ENCODE measurements at places on chromosomes 5 and 9.

DNA sequence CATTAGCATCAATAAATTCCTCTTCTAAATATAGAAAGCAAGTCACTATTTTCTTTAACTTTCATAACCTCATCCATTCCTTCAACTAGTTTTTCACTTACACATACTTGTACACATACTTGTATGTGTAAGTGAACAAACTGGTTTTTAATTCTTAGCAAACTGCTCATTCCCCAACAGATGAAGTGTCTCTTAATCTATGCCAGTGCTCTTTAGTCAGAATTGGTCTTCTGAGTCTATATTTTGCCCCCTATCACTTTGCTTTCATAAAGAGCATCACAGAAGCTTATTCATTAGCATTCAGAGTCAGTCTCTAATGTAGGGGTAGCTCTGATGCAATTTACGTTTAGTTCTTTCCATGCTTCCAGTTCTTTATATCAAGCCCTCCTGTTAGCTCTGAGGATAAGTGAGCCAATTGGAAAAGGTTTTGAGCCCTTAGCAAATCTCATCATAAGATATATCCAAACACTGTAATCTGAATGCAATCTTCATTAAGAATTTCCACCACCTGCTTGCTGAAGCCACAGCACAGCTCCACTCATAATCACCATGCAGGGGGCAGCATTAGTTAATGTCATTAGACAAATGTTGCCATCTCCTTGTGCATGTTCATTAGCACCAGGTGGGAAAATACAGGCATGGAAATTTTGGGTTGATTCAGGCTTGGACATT is 178.5 kb upstream of the SLC24A2 start:
- no peaks in the 10 kb centered on the region for H3K27me3 ChIP-seq
- no peak overlapping the region for H3K4me3 ChIP-seq
- no peak overlapping the region for H3K27ac ChIP-seq
- H3K36me3 ChIP-seq, result no peaks in the 10 kb centered on the region

- H3K27me3 ChIP-seq, result no peaks in the 10 kb centered on the region
- no peak overlapping the region for H3K27ac ChIP-seq
- H3K36me3 ChIP-seq, result no peaks in the 10 kb centered on the region
- H3K4me1 ChIP-seq, result no peaks in the 10 kb centered on the region
- no peak overlapping the region for H3K4me3 ChIP-seq
Measured at GRCh38 chr5:154136141-154136540, 54.4 kb upstream of the GALNT10 start.

DNA sequence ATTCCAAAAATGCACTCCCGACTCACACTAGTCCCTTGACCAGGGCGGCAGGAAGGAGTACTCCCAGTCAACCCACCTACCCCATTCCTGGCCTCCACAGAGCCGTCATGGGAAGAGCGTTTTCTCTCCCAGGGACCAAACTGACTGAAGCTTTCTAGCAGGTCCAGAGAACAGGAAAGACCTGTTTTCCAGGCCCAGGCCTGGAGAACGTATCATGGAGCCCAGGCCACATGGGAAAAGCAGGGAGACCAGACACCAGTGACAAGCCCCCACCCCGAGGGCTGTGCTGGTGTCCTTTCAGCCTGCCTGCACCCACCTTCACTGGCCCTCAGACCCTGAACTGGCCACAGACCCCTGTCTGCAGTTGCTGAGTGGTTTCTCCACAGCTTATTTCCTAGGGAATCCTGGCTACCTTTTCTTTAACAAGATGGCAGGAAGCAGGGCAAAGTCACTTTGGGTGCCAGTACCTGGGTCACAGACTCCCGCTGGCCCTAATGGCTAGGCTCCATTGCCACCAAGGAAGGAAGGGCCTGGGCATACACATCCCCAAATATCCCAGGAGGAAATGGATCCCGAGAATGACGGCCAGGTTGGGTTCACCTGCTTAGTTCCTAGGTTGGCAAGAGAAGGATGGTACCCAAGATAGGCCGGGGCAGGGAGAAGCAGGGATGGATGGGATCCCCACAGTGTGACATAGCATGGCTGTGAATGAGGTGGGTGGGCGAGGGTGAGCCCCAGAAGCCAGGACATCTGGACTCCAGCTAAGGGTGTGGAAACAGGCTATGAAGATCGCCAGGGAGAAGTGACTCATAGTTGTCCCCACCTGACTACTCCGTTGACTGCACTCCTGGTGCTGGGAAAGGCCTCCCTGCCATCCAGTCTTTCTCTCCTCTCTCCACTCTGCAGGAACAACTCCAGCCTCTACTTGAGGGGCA is 12.2 kb downstream of the CCNI2 start:
- H3K4me1 ChIP-seq, result no peaks in the 10 kb centered on the region
- DNase-seq, result no peak
- no peak overlapping the region for H3K27ac ChIP-seq

DNA sequence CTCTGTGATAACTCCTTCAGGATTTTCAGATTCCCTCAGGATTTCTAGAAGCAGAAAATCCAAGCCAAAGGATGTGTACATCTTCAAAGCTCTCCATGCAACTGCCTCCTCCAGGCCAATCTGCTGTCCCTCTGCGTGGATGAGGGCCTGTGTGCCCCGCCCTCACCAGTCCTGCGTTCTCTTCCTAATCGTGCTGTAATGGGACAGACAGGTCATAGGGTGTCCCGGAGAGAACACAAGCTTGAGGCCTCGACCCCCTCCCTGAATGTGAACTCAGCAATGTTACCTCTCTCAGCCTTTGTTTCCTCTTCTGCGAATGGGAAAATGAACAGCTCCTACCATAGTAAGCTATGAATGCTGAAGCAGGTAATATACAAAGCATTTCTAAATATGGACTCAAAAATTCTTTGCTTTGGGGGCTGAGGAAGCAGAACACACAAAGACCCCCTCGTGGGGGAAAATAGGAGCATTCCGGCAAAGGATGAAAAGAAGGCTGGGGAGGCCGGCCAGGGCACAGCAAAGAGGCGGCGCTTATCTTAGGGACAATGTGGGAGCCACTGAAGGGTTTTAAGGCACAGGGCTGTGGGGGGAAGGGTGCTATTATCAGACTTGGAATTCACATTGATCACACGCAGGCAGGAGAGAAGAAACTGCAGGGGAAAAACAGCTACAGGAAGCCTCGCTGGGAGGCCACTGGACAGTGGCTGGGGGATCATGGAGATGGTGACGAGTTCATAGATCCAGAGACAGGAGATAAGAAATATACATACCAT is 57.2 kb upstream of the FBXW11 start:
- peak overlapping the region; percentile 7 for H3K4me3 ChIP-seq
- H3K4me1 ChIP-seq, result peaks cover 66% of the 10 kb centered on the region
- no peak for DNase-seq
- peaks cover 92% of the 10 kb centered on the region for H3K36me3 ChIP-seq

- DNase-seq, result no peak
- H3K4me3 ChIP-seq, result no peak overlapping the region
- no peaks in the 10 kb centered on the region for H3K36me3 ChIP-seq
- no peaks in the 10 kb centered on the region for H3K4me1 ChIP-seq
- H3K27ac ChIP-seq, result no peak overlapping the region
- no peaks in the 10 kb centered on the region for H3K27me3 ChIP-seq
Measured at GRCh38 chr5:57696825-57697570, 214.4 kb upstream of the ACTBL2 start.

- H3K27me3 ChIP-seq, result no peaks in the 10 kb centered on the region
- H3K4me3 ChIP-seq, result no peak overlapping the region
- DNase-seq, result no peak
- no peaks in the 10 kb centered on the region for H3K4me1 ChIP-seq
- no peaks in the 10 kb centered on the region for H3K36me3 ChIP-seq
- no peak overlapping the region for H3K27ac ChIP-seq
Measured at GRCh38 chr5:24535646-24536045, 109.1 kb downstream of the CDH10 start.

DNA sequence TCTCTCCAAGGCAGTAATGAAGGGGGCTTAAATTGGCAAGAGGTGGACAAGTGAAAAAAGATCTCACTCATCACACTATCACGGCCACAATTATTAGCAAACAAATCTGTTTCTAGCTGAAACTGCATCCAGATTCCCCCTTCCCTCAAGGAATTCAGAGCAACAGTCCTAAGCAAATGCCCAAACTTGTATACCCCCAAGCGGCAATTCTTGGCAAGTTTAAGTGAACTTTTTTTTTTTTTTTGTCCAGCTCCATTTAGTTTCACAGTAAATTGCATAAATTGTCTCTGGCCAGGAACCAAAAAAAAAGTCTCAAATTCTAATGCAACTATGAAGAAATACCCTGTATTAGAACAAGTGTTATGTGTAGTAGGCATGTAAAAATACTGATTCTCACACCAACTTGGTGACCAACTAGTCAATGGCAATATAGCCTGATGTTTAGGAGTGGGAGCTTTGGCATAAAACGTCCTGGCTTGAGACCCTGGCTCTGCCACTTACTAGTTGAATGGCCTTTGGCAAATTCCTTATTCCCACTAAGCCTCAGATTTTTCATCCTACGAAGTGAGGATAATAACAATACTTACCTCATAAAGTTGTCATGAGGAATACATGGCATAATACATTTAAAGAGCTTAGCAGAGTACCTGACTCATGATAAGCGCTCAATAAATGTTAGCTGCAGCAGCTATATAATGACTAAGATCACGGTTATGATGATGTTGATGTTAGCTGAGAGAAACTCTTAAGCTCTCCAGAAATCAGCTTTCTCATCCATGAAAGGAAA is 193.2 kb downstream of the ADAMTSL1 start:
- H3K27ac ChIP-seq, result no peak overlapping the region
- no peaks in the 10 kb centered on the region for H3K27me3 ChIP-seq
- DNase-seq, result no peak
- H3K4me1 ChIP-seq, result no peaks in the 10 kb centered on the region
- peaks cover 2% of the 10 kb centered on the region for H3K36me3 ChIP-seq

DNA sequence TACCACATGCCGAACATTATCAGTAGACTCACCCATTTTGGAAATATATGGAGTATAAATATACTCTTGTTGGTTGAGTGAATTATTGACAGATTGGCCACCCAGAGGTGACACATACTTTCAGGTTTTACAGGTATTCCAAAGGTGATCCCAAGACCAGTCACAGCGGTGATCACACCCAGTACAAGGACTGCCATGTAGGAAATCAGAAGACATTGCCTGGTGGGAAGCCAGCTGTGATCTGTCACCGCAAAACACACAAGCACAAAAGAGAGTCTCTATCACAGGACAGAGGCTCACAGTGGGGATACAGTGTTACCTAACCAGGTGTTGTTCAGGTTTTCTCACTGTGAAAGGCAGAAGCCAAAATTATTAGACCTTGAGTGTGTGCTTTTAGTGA is 15.8 kb downstream of the BTF3 start:
- no peak for DNase-seq
- H3K27me3 ChIP-seq, result no peaks in the 10 kb centered on the region
- no peaks in the 10 kb centered on the region for H3K36me3 ChIP-seq
- H3K4me1 ChIP-seq, result no peaks in the 10 kb centered on the region

DNA sequence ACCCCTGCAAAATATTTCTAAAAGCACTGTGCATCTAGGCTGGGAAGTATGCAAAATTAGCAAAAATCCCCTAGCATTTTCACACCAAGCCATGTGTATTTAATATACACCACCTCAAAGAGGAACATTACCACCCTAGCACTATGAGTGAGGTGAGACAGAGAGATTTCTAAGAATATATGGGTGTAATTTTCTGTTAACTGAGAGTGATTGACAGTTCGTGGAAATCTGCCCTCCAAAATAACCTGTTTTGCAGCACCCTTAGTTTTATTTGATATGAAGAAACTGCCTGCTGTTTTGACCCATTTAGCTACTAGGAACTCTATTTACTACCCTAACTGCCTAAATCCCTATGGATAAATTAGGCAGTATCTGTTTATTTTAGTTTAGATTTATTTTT is 64.2 kb upstream of the CDKN2B start:
- no peak overlapping the region for H3K4me3 ChIP-seq
- H3K27ac ChIP-seq, result no peak overlapping the region
- H3K27me3 ChIP-seq, result no peaks in the 10 kb centered on the region
- no peak for DNase-seq

- no peak overlapping the region for H3K27ac ChIP-seq
- H3K4me3 ChIP-seq, result no peak overlapping the region
- DNase-seq, result no peak
- peaks cover 22% of the 10 kb centered on the region for H3K27me3 ChIP-seq
- H3K4me1 ChIP-seq, result no peaks in the 10 kb centered on the region
Measured at GRCh38 chr9:35341021-35341420, 148.9 kb upstream of the RUSC2 start.

DNA sequence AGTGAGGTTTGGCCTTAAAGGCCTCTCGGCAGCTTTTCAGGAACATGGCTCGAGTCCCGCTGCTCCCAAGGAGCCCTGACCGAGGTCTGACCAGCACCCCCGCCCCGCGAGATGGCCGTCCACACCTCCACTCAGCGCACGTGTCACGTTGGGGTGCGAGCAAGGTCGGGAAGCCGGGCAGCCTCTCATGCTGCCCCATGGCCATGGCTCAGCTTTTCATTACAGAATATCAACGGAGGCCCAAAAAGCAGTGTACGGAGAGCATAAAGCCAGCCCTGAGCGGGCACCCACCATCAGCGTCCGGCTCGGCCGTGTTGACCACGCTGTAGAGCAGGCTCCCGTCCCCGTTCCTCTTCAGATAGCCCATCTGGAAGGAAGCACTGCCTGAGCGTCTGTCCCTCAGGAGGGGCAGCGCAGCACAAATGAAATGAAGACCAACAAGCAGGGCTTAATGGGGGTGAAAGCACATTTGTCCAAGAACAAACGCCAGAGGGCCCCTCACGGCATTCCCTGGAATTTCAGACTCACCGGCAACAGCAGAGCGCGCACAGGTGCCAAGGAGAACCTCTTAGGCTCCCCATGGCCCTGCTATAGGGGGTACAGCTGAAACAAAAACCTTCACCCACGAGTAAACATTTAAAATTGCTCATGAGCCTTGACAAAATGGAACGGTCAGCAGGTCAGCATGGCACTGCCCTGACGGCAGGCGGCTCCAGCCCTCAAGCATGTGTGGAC is 11.6 kb downstream of the BRD9 start:
- DNase-seq, result no peak
- peaks cover 25% of the 10 kb centered on the region for H3K4me1 ChIP-seq

DNA sequence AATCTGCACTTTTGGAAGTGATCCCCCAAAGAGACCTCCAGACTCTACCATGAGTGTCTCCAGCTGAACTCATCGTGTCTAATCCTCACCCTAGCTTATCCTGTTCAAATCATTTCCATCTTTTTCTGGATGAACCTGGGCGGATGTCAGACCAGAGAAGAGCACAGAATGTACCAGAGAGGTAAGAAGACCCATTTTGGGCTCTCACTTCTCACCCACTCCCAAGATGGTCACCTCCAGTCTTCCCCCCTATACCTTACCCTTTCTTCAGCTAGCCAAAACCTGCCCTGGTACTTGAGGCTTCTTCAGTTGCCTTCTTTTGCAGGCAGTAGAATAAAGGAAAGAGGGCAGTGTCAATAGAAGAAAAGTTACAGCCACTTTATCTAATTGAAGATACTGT is 27.9 kb upstream of the ANXA2R start:
- peak overlapping the region; percentile 100 for H3K27ac ChIP-seq
- H3K4me1 ChIP-seq, result peaks cover 54% of the 10 kb centered on the region
- H3K4me3 ChIP-seq, result peak overlapping the region; percentile 99

- no peaks in the 10 kb centered on the region for H3K4me1 ChIP-seq
- no peak overlapping the region for H3K4me3 ChIP-seq
- H3K27ac ChIP-seq, result no peak overlapping the region
- no peaks in the 10 kb centered on the region for H3K27me3 ChIP-seq
- no peaks in the 10 kb centered on the region for H3K36me3 ChIP-seq
- DNase-seq, result no peak
Measured at GRCh38 chr9:27536168-27536567, 6.6 kb upstream of the MOB3B start.

DNA sequence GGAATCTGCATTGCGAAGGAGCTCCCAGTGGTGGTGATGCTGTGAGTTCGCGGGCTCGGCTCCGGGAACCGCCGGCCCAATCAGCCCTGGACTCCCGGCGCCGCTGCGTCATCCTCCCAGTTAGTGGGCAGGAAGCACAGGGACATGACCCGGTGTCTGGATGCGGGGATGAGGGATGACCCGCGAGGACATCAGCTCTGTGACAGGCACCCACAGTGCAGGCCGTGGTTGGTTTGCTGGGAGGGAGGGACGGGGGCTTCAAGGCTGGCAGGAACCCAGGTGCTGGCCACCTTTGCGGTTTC is 996 bp downstream of the NXNL2 start:
- peaks cover 2% of the 10 kb centered on the region for H3K36me3 ChIP-seq
- H3K27me3 ChIP-seq, result peaks cover 78% of the 10 kb centered on the region
- no peak overlapping the region for H3K4me3 ChIP-seq

Data from central memory CD8-positive, alpha-beta T cell (primary cell).